ENCODE measurements at places on chromosomes 6 and 20.

- no peak for DNase-seq
These were observed 9.3 kb downstream of the TNFRSF21 start for GRCh38 chr6:47300417-47300816.

GRCh38 chr6:7561153-7561964, 19.9 kb downstream of the DSP start:
- no peak for DNase-seq

- no peak for DNase-seq
These were observed 137.0 kb upstream of the BMP2 start for GRCh38 chr20:6630514-6630913.

DNA sequence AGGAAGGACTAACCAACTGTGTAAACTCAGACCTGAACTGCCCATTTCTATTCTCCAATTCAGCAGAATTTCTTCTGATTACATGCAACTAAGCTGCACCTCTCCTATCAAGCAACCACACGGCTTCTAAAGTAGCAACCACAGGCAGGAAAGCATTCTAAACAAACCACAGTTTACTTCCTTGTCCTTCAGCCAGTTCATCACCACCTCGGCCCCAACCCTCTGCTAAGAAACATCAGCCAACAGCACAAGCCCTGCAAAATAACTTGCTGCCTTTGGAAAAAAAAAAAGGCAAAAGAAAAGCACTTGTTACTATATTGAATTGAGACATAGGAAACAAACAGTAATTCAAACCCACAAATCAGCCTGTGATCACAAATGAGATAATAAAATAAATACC, 140.3 kb downstream of the NFATC2 start:
- peak; percentile 31 for DNase-seq

- DNase-seq: no peak
These were observed 296.8 kb downstream of the PREX1 start for GRCh38 chr20:48530957-48531356.

- DNase-seq: no peak
These were observed 94.9 kb downstream of the CDH4 start for GRCh38 chr20:61346996-61347395.

DNA sequence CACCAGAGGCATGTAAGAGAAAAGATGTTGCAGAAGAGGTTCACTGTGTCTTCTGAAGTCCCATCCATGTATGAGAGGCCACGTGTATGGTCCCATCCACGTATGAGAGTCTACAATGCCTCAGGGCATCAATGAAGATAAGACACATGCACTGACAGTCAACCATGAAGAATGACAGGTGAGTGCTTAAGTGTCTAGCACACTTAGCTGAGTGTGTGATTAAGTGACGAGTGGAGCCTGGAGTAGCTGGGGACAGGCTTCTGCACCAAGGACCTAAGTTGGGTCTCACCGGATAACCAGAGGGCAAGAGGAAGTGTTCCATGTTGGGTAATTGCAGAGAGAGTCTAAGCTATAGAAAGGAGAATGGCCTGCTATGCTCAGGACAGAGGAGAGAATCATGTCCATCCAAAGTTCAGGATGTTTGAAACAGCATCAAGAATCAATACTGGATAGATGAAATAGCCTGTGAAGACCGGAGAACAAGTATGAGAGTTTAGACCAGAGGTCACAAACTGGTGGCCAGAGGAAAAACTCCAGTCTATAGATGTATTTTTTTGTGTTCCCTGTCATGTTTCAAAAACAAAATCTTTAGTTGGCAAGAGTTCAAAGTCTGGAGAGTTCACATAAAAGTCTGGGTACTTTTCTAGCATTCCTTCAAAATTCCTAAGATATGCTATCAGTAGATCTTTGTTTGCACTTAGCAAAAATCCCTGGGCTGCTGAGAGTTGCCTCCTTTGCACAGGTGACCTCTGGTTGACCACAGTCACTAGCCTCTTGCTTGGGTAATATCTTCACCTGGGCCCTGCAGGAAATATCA, 165.8 kb downstream of the KIF16B start:
- no peak for DNase-seq

DNA sequence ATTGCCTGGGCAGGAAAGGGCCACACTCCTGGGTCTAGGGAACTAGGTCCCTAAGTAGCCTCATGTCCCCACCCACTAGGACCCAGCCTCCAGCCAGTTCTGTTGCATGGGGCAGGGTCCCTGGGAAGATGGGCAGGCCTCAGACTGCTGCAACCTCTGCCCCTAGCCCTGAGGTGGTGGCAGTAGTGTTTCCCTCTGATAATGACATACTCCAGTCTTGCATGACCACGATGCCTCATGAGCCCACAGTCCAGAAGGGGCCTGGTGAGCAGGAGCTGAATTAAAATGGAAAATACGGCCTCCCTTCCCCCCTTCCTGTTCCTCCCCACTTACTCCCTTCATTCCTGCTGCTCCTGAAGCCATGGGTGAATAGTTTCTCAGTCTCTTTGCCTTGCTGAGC, 36.0 kb upstream of the SCRT2 start:
- DNase-seq: no peak

DNA sequence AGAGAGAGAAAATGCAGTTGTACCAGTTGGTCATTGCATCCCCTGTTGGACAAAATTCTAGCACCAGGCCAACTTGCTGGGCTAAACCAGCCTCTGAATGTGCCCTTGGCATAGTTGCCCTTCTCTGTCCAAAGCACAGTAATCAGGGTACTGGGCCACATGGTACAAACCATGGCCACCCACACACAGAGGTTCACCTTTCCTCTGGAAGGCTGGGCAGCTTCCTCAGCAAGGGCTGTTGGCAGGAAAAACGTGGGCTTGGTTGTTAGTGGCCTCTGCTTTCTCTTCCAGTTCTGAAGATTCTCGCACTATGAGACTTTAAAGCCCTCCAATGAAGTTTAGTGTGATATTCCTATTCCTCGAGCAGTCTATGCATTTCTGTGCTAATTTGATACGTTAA, 706 bp downstream of the DDO start:
- no peak for DNase-seq

- no peak for DNase-seq
These were observed 36.1 kb downstream of the NTSR1 start for GRCh38 chr20:62744741-62745191.

DNA sequence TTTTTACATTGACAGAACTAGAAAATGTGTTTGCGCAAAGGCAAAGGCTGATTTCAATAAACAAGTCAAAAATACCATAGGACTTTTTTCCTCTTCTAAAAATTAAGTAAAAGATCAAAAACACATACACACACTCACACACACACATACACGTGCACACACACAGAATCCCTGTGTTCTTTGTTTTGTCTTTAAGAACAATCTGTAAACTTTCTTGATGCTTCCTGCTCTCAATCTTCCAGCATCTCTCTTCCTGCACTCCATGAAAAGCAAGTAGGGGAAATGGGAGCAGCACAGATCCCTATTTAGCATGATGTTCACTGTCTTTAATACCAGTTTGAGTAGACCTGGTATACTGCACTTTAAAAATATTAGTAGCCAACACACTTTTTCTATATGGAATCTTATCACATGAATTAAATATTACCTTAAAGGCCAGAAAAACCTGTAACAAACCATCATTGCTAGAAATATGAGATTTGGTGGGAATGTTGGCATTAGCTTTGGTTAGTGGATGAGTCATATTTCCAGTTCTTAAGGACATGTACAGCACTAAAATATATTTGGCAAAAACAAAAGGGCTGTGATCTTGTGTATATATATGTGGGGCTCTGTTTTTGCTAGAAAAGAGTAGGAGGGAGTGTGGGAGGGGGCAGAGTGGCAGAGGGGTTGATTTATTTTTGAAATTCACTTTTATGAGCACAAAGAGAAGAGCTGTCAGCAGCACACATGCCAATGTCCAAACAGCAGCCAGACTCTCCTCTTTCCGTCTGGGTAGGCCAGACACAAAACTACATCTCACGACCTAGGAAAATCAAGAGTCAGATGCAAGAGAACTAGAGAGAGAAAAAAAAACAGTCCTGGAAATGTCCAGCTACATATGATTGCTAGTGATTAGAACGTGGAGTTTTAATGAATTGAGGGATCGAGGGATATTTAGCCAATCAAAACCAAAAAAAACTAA, 4.6 kb downstream of the PTPRK start:
- DNase-seq: no peak

GRCh38 chr20:58576603-58576970, 61.4 kb upstream of the APCDD1L start:
- DNase-seq: no peak

DNA sequence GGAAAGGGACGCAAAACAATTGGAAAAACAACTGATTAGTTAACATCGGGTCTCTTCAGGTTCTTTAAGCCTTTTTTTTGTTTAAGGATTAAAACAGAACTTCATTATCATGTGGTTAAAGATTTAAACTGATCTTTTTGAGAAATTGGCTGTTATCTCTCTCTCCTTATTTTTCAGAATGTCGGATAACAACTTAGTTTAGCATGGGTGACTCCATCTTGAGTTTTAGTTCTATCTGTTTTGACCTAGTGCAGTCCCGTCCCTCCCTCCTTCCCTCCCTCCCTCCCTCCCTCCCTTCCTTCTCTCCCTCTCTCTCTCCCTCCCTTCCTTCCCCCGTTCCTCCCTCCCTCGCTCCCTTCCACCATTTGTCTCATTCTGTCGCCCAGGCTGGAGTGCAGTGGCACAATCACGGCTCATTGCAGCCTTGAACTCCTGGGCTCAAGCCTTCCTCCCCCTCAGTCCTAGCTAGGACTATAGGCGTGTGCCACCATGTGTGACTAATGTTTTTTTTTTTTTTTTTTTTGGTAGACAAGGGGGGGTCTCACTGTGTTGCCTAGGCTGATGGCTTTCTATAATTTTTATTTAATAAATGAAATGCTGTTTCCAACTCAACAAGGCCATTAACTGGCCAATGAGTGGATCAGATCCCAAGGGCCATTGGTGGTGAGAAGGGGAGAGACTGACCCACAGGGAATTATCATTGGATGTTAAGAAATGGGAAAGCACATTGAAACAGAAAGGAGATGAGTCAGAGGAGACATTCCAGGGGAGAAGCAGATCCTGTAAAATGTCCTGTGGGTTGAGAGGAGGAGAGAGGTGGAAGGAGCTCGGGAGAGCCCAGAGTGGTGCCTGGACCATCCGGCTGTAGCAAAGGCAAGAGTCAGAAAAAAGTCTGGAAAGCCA, 13.6 kb downstream of the BAK1 start:
- DNase-seq: no peak

Measured in stimulated activated CD8-positive, alpha-beta memory T cell treated with anti-CD3 and anti-CD28 coated beads, Interleukin-7, amount 100 ng/mL, for 4 hours (primary cell).